ENCODE measurements at places on chromosomes 16 and 17. TPM values are rescaled to one million over a fixed set of nuclear protein-coding genes. Genes with fewer than 3 reads are reported as not detected.

Gene GRB7
- 7.3 TPM for total RNA-seq

Gene CCDC200
- total RNA-seq: not detected

Gene NOL3
- total RNA-seq: 49.8 TPM

Gene CEP112
- total RNA-seq: 8.1 TPM

Gene CACNG3
- not detected for total RNA-seq

Gene PPM1E
- total RNA-seq: 0.54 TPM

Gene KCNH4
- total RNA-seq: not detected

Gene TK1
- total RNA-seq: 8.5 TPM

DNA sequence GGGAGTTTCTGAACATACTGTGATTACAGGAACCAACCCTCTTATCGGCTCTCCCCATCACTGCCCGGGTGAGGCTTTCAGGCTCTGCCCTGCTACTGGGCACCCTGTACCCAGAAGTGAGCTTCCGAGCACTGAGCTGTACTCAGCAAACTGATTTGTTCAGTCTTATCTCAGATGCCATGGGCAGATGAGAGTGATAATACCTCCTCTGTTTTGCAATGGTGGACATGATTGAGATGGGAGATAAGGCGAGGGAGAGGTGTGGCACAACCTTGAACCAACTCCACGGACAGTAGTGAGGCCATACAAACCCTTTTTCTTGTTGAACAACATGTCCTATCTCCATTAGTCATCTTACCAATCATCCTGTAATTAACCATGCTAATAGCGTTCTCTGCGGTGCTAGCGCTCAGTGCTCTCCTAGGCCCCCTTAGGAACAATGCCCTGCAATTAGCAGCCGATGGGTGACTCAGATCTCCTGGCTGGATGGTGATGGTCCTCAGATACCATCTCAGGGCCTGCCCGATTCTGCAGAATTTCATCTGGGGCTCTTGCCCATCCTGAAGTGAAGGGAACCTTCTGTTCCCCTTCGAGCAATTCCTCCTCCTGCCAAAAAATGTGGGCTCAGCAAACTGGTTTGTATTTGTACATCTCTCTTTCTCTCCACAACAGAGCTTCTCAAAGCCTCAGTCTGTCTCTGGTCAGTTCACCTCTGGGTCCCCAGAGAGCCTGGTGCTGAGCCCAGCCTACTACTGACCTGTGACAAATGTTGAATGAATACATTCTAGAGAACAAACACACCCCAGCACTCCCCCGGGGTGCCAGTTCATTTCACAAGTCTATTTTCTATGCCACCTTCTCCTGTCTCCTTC lies 139.3 kb upstream of the IRX3 start:
- H3K36me3 ChIP-seq: peaks cover 5% of the 10 kb centered on the region
- H3K4me1 ChIP-seq: peaks cover 45% of the 10 kb centered on the region
- no peak overlapping the region for H3K27ac ChIP-seq
- DNase-seq: no peak
- no peaks in the 10 kb centered on the region for H3K27me3 ChIP-seq

DNA sequence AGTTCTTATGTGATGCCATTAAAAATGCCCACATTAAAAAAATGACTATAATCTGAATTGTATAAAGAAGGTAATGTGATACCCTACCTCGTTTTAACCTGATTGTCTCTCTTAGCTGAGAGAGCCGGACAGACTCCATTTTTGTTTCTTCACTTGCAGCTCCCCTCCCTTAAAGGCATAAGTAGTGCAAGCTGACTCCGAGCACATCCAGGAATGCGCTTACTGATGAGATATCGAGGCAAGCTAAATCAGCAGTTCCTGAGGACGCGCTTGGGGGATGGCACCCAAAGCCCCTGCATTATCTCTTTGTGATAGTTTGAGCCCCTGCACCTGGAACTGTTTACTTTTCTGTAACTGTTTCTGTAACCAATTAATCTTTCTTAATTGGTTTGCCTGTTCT lies 6.3 kb downstream of the KRT24 start:
- H3K36me3 ChIP-seq: no peaks in the 10 kb centered on the region
- DNase-seq: no peak
- H3K27me3 ChIP-seq: no peaks in the 10 kb centered on the region
- no peak overlapping the region for H3K27ac ChIP-seq
- H3K4me3 ChIP-seq: no peak overlapping the region

- peaks cover 39% of the 10 kb centered on the region for H3K4me1 ChIP-seq
- peak overlapping the region; percentile 54 for H3K27ac ChIP-seq
- DNase-seq: peak; percentile 30
- H3K36me3 ChIP-seq: peaks cover 5% of the 10 kb centered on the region
- H3K27me3 ChIP-seq: no peaks in the 10 kb centered on the region
Observed at GRCh38 chr16:70688246-70688742, 2.4 kb upstream of the MTSS2 start.

DNA sequence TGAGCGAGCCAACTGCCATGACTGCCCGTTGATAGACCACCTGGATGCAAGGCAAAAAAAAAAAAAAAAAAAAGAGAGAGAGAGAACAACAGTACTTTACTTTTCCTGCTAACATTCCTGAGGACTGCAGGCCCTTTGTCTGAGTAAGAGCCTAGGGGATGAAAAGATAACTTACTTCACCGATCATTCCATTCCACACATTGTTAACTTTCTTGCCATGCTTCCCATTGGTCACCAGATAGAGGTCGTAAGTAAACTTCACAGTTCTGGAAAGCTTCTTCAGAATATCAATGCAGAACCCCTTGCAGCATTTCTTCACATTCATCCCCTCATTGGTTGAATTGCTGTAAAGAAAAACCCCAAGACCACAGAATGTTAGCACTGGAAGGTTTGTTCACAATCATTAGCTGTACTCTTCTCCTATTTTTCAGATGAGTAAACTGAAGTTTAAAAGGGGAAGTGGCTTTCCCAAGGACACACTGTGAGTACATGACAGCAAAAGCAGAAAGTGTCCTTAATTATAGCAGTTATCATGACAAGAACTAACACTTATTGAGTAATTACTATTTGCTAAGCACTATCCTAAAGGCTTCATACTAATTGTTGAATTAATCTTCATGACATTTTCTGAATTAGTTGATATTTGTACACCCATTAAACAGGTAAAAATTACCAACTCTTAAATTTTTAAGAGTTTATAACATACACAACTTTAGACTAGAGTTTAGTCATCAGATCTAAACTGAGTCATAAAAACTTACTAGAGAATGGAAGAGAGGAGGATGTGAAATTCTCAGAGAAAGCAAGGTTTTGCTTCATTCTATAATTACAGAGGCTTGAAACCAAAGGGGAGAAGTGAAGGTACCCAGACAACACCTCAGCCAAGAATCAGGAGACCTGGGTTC lies 341.2 kb downstream of the GRIN2A start:
- no peaks in the 10 kb centered on the region for H3K4me1 ChIP-seq
- no peak overlapping the region for H3K27ac ChIP-seq
- no peaks in the 10 kb centered on the region for H3K36me3 ChIP-seq

DNA sequence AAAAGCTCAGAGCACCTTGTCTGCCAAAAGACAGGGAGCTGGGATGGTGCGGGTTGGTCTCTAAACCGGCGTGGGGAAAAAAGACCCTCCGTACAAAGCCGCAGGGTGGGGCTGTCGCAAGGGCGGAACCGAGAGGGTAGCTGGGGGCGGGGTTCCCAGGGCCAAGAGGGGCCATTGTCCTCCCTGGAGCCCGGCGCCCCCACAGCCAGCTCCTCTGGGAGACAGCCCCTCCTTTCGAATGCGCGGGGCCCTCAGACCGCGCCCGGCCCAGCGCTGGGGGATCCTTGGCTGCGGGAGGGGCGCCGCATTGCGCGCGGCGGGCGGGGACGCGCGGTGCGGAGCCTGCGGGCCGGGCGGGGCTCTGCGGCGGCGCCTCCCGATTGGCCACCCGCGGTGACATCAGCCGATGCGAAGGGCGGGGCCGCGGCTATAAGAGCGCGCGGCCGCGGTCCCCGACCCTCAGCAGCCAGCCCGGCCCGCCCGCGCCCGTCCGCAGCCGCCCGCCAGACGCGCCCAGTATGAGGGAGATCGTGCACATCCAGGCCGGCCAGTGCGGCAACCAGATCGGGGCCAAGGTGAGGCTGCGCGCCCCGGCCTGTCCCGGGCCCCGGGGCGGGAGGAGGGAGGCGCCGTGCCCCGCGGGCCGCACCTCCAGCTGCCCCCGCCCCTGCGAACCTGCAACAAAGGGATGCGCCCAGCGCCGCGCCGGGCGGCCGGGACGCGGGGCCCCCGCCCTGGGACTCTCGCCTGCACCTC lies at the start of gene TUBB3:
TSS of gene TUBB3 (plus strand) at position 459 of the 756 bp plus-strand sequence. CDS start at position 519, 60 bp downstream.
- peak within 1 kb of the TSS; percentile 76 for H3K27ac ChIP-seq
- peak within 1 kb of the TSS; percentile 74 for H3K4me3 ChIP-seq
- DNase-seq: peak; percentile 73
- H3K27me3 ChIP-seq: no peaks in the 10 kb centered on the region
- H3K4me1 ChIP-seq: peaks cover 13% of the 10 kb centered on the region

GRCh38 chr16:77767826-77768225 lies 20.5 kb upstream of the VAT1L start:
- H3K27me3 ChIP-seq: no peaks in the 10 kb centered on the region
- no peaks in the 10 kb centered on the region for H3K36me3 ChIP-seq
- no peak overlapping the region for H3K27ac ChIP-seq
- H3K4me3 ChIP-seq: no peak overlapping the region

GRCh38 chr16:79593074-79593531 lies 7.4 kb downstream of the MAF start:
- peaks cover 2% of the 10 kb centered on the region for H3K27me3 ChIP-seq
- H3K4me3 ChIP-seq: no peak overlapping the region

DNA sequence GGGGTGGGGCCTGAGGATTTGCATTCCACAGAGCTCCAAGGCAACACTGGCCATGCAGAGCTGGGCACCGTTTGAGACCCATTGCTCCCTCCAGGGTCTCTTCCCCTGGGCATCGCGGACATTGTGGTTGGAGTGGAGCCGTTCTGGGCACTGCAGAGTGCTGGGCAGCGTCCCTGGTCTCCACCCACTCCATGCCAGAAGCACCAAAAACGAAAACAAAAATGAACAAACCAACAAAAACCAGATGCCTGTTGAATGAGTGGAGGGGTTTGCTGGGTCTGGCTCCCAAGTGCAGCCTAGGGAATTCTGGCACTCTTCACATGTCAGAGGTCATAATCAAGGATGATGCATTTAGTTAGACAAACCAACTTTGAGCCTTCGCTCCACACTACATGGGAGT lies 17.9 kb downstream of the WNT9B start:
- no peaks in the 10 kb centered on the region for H3K36me3 ChIP-seq
- H3K4me3 ChIP-seq: no peak overlapping the region
- no peak overlapping the region for H3K27ac ChIP-seq
- no peaks in the 10 kb centered on the region for H3K4me1 ChIP-seq

GRCh38 chr17:41553176-41553575 lies 18.7 kb downstream of the KRT9 start:
- peaks cover 4% of the 10 kb centered on the region for H3K36me3 ChIP-seq
- no peak overlapping the region for H3K27ac ChIP-seq
- H3K4me1 ChIP-seq: peaks cover 30% of the 10 kb centered on the region
- no peaks in the 10 kb centered on the region for H3K27me3 ChIP-seq

DNA sequence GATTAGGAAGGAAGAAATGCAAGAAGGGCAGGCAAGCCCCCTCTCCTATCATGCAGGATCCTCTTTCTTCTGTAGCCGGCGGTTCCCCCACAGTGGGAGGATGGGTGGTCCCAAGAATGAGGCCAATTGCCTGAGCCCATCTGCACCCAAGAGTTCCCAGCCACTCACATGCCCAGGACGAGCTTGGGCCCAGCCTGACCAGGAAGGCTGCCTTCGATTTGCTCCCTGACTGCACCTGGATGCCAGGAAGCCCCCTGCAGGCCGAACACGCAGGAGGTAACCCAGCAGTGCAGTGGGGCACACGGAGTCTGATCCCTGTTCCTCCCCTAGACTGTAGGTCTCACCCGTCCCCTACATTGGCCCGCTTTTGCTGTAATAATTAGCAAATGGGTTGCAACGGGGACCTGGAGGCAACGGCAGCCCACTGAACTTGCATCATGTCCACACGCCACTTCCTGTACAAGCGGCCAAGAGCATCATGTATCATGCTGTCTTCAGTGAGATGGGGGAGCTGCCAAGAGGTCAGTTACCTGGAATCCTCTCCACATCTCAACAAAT lies 67.5 kb downstream of the AMFR start:
- H3K27ac ChIP-seq: no peak overlapping the region
- no peak overlapping the region for H3K4me3 ChIP-seq
- H3K27me3 ChIP-seq: no peaks in the 10 kb centered on the region
- H3K4me1 ChIP-seq: peaks cover 8% of the 10 kb centered on the region
- peaks cover 24% of the 10 kb centered on the region for H3K36me3 ChIP-seq

- no peak overlapping the region for H3K27ac ChIP-seq
- H3K4me3 ChIP-seq: no peak overlapping the region
- no peaks in the 10 kb centered on the region for H3K27me3 ChIP-seq
- H3K36me3 ChIP-seq: peaks cover 22% of the 10 kb centered on the region
Observed at GRCh38 chr16:38941-39892, 14.2 kb downstream of the POLR3K start.

DNA sequence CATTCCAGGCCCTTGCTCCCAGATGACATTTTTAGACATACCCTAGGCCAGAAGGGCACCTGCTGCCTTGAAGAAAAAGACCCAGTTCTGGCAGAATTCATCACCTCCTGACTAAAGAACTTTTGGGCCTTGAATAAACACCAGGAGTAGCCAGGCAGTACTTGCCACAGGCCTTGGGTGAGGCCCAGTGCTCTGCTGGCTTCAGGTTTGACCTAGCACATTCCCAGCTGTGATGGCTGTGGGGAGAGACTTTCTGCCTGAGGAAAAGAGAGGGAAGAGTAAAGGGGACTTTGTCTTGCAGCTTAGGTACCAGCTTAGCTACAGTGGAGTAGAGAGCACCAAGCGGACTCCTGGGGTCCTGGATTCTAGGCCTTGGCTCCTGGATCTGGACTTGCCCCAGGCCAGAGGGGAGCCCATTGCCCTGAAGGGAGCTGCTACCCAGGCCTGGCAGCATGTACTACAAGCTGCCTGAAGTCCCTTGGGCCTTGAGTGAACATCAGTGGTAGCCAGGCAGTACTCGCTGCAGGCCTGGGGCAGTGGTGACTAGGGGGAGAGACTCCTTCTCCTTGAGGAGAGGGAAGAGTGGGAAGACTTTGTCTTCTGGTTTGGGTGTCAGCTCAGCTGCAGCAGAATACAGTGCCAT lies 44.3 kb downstream of the ABCA8 start:
- H3K27ac ChIP-seq: no peak overlapping the region
- no peak overlapping the region for H3K4me3 ChIP-seq
- no peaks in the 10 kb centered on the region for H3K27me3 ChIP-seq
- H3K4me1 ChIP-seq: peaks cover 12% of the 10 kb centered on the region
- no peak for DNase-seq
- H3K36me3 ChIP-seq: no peaks in the 10 kb centered on the region

DNA sequence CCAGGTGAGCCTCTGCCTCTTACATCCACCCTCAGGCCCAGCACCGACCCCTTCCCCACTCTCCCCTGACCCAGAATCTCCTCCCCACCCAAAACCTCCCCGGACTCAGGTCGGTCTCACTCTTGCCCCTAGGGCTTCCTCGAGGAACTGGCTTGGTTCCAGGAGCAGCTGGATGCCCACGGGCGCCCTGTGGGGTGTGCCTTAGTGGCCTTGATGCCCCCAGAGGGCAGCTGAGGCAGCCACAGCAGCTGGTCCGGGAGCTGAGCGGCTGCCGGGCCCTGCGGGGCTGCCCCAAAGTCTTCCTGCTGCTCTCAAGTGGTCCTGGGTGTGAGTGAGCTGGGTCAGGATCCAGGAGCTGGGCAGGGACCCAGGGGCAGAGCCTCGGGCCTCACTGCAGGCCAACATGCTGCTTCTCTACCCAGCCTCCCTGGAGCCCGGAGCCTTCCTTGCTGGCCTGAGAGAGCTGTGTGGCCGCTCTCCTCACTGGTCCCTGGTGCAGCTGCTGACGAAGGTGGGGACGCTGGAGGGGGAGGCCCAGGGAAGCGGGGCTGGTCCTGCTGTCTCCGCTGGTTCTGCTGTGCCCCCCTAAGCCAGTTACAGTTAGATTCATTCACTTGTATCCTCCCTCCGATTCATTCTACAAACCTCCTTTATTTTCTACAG lies 9.6 kb downstream of the ZNF213 start:
- H3K36me3 ChIP-seq: peaks cover 26% of the 10 kb centered on the region
- no peaks in the 10 kb centered on the region for H3K27me3 ChIP-seq
- H3K4me1 ChIP-seq: no peaks in the 10 kb centered on the region
- no peak overlapping the region for H3K27ac ChIP-seq
- no peak for DNase-seq
